Caco-2 (cell line): ENCODE measurements at places on chromosomes 16 and 17. TPM values are rescaled to one million over a fixed set of nuclear protein-coding genes. Genes with fewer than 3 reads are reported as not detected.
A peak's percentile ranks its signal among the peaks of the same experiment; 100 is the strongest.

- no peak overlapping the region for H3K4me3 ChIP-seq
- DNase-seq, result no peak
- H3K4me1 ChIP-seq, result peaks cover 5% of the 10 kb centered on the region
- H3K27ac ChIP-seq, result no peak overlapping the region
Measured at GRCh38 chr17:2056206-2057174, 1.6 kb downstream of the HIC1 start.

- H3K36me3 ChIP-seq, result peaks cover 3% of the 10 kb centered on the region
- DNase-seq, result no peak
- peak overlapping the region; percentile 81 for H3K27ac ChIP-seq
- no peaks in the 10 kb centered on the region for H3K27me3 ChIP-seq
- peaks cover 4% of the 10 kb centered on the region; the same call in 1 of the 2 replicates for H3K4me1 ChIP-seq
Measured at GRCh38 chr17:7315570-7316235, 543 bp upstream of the GPS2 start.

GRCh38 chr17:38926293-38927070 is 1.1 kb downstream of the LASP1NB start:
- no peak for DNase-seq
- H3K36me3 ChIP-seq, result no peaks in the 10 kb centered on the region
- no peaks in the 10 kb centered on the region for H3K27me3 ChIP-seq
- no peaks in the 10 kb centered on the region for H3K4me1 ChIP-seq
- H3K4me3 ChIP-seq, result no peak overlapping the region

- no peaks in the 10 kb centered on the region for H3K36me3 ChIP-seq
- no peaks in the 10 kb centered on the region for H3K27me3 ChIP-seq
- no peaks in the 10 kb centered on the region for H3K4me1 ChIP-seq
- H3K4me3 ChIP-seq, result no peak overlapping the region
- H3K27ac ChIP-seq, result no peak overlapping the region
Measured at GRCh38 chr16:74100395-74101326, 196.0 kb upstream of the PSMD7 start.

Gene ARL16
- 45.1 and 49.8 TPM in 2 replicates for total RNA-seq

DNA sequence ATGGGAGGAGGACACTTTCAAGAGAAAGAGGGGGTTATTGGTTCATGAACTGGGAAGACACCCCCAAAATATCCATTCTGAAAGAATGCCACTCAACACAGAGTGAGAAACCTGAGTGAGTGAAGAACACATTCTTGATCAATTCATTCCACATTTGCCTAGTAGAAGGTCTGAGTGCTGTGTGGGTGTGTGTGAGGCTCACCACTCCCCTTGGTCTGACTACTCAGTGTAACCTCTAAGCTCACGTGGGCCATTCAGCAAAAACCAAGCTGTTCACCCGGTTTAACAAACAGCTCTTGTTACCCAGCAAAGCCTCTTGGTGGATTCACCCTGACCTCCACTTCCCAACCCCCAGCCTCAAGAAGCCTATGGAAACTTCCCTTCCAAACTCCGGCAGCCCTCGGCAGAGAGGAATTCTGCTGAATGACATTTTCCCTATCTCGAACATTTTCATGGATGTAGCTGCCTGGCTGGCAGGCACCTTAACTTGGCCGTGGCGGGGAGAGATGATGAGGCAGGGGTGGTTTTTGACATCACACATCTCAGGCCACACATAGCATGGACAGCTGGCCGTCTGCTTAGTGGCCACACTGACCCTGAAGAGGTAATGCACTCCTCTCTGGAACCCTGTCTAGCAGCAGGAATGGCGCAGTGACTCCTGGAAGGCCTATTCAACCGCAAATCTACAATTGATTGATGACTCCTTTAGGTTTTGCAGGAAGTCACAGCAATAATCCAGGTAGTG is 11.6 kb downstream of the ST6GALNAC1 start:
- H3K36me3 ChIP-seq, result no peaks in the 10 kb centered on the region
- no peak for DNase-seq
- H3K27me3 ChIP-seq, result no peaks in the 10 kb centered on the region
- H3K4me3 ChIP-seq, result no peak overlapping the region

Gene SNAI3
- total RNA-seq, result 3.5 TPM in 2 replicates

GRCh38 chr17:49290690-49291359 is 60.2 kb upstream of the PHOSPHO1 start:
- no peaks in the 10 kb centered on the region for H3K4me1 ChIP-seq
- H3K27ac ChIP-seq, result no peak overlapping the region
- DNase-seq, result no peak
- H3K4me3 ChIP-seq, result no peak overlapping the region
- H3K27me3 ChIP-seq, result no peaks in the 10 kb centered on the region

DNA sequence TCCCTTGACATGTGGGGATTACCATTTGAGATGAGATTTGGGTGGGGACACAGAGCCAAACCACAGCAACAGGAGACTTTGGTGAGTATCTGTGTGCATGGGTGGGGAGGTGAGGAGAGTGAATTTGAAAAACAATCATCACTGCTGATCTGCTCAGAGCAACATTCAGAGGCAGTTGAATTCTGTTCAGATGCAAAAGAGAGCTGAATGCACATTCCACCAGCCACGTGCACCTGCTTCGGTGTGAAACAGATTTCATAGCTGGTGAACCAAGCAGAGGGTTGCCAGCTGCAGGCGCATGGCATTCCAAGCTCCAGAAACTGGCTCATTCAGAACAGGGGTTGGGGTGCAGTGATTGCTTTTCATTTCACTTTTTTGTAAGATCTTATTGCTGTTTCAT is 233.1 kb upstream of the FOXF1 start:
- no peaks in the 10 kb centered on the region for H3K27me3 ChIP-seq
- H3K4me1 ChIP-seq, result no peaks in the 10 kb centered on the region
- no peak overlapping the region for H3K27ac ChIP-seq
- no peaks in the 10 kb centered on the region for H3K36me3 ChIP-seq
- no peak overlapping the region for H3K4me3 ChIP-seq
- no peak for DNase-seq

GRCh38 chr16:2233872-2234812 is 2.1 kb upstream of the DNASE1L2 start:
- no peak overlapping the region for H3K27ac ChIP-seq
- no peaks in the 10 kb centered on the region for H3K36me3 ChIP-seq
- no peak overlapping the region for H3K4me3 ChIP-seq
- H3K4me1 ChIP-seq, result peaks cover 8% of the 10 kb centered on the region; the same call in 1 of the 2 replicates
